Renal cortical epithelial cell (primary cell): ENCODE measurements at places on chromosomes 12 and 14. TPM values are rescaled to one million over a fixed set of nuclear protein-coding genes. Genes with fewer than 3 reads are reported as not detected.

DNA sequence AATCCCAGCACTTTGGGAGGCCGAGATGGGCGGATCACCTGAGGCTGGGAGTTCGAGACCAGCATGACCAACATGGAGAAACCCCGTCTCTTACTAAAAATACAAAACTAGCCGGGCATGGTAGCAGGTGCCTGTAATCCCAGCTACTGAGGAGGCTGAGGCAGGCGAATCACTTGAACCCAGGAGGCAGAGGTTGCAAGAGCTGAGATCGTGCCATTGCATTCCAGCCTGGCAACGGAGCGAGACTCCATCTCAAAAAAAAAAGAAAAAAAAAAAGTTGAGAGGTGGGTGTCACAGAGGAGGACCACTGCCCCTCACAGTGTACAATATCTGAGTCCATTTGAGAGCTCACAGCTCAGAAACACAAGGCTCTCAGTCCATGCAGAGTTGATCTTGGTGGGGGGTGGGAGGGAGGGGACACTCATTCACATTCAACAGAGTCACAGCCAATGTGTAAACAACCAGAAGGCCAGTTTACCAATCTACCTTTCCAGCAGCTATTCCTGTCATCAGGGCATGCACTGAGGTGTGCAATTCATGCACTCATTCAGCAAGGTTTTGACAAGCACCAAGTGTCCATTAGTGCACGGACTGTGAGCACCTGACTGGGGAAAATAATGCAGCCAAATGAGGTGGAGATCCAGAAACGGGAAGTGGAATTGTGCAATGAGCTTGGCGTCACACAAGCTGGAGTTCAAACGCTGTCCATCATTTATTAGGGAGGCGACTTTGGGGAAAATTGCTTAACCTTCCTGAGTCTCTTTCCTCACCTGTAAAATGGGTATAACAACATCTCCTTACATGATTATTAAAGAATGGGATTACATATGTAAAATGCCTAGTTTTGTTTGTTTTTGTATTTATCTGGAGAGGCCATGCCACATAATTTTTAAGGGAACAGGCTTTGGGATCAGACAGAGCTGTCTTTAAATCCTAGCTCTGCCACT is 4.4 kb upstream of the EIF5 start:
- peak; percentile 94 for DNase-seq

PELI2 gene
- total RNA-seq, result 2.1 and 8.9 TPM in 2 replicates

DNA sequence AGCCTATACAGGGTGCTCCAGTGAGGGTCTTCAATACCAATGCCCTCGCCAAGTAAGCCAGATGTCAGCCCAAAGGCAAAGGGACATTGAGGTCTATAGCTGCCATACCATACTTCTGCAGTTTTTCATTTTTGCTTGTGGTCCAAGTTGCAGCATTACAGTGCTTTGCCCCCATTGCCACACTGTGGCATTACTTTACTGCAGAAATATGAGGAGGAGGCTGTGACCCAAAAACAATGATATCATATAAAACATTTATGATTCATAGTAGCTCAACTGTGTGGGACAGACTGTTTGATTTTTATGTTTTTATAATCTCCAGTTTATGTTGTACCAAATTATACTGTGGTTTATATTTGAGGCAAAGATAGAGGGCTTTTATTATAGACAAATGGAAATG is 64.1 kb downstream of the KIAA0586 start:
- DNase-seq, result no peak

DNA sequence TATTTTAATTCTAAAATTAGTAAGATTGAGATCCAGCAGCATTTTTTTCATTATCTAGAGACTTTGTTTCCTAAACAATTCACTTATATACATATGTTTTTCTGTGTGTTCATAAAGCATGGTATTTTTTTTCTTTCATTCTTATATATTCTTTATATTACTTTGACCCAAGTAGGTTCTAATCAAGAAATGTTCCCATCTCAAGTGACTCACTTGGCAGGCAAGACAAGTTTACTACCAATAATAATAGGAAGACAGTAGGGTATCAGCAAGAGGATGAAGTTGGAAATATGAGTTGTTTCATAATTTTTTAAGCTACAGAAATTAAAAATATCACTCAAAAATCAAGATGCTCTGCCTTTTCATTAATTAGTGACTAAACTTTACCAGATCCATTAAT is 613.4 kb upstream of the ATP2B1 start:
- DNase-seq, result no peak

GRCh38 chr12:53299101-53299453 is 418 bp upstream of the MYG1 start:
- peak; percentile 72 for DNase-seq

DNA sequence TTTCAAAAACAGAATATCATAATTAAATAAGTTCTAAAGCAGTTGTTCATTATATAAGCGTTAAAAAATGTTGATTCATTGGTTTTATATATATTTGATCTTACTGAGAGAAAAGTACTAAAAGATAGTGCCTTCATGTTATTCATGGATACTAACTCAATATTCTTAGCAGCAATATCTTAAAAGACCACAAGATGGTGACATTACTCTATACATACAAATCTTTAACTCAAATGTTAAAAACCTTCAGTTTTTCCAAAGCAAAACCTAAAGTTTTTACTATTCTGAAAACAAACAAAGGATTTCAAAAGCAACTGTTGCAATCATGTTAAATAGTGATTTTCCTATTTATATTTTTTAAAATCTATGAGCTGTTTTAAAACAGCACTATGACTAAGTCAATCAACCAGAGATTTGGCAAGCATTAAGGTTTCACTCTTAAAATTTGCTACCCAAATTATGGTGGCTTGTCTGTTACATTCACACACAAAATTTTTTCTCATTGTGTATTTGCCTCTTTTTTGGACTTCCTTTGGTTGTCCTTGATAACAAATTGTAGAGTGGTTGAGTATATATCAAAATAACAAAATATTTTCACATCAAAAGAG is 50.1 kb upstream of the RERGL start:
- DNase-seq, result peak; percentile 55

GRCh38 chr12:67826946-67827720 is 162.1 kb upstream of the IFNG-AS1 start:
- peak; percentile 22 for DNase-seq

FAM90A1 gene
- 0.10 TPM in 1 of 2 replicates, not detected in the other for total RNA-seq

PRPH gene
- total RNA-seq, result not detected in 2 replicates

DNA sequence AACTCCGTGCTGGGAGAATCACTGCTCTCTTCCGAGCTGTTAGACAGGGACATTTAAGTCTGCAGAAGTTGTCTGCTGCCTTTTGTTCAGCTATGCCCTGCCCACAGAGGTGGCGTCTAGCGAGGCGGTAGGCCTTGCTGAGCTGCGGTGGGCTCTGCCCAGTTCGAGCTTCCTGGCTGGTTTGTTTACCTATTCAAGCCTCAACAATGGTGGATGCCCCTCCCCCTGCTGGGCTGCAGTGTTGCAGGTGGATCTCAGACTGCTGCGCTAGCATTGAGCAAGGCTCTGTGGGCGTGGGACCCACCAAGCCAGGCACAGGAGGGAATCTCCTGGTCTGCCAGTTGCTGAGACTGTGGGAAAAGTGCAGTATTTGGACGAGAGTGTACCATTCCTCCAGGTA is 43.7 kb downstream of the GPR137C start:
- DNase-seq, result no peak

- no peak for DNase-seq
These were observed 802 bp downstream of the SUSD6 start for GRCh38 chr14:69612014-69612782.

LPCAT3 gene
- total RNA-seq, result 9.7 and 26.5 TPM in 2 replicates

DNA sequence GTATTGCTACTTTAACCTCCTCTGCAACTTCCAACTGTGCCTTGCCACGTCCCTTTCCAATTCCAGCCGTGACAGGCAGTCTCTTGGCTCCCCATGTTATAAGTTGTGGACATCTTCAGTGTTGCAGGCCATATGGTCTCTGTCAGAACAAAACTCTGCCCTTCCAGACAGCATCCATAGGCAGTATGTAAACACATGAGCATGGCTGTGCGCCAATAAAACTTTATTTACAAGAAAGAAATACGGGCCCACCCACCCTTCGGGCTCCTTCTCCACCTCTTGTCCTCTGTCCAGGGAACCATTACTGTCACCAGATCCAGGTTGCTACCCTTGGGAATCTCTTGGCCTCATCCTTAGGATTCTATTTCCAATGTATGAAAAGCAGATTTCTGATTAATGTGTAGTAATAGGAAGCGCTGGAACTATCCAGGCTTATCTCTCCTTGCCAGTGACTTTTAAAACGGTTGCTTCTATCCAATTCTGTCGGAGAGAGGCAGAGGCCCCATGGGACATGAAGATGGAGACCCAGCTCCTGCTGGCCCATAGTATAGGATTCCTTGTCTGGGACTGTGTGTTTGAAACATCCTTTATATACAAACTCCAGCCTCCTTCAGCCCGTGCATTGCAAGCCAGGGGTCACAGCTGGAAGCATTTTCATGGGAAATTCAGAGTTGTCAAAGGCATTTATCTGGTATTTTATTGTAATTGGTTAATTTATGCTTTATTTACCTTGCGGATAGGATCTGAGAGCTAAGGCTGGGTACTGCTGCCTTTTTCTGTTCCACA is 114.4 kb downstream of the ZNF664 start:
- DNase-seq, result no peak

DNA sequence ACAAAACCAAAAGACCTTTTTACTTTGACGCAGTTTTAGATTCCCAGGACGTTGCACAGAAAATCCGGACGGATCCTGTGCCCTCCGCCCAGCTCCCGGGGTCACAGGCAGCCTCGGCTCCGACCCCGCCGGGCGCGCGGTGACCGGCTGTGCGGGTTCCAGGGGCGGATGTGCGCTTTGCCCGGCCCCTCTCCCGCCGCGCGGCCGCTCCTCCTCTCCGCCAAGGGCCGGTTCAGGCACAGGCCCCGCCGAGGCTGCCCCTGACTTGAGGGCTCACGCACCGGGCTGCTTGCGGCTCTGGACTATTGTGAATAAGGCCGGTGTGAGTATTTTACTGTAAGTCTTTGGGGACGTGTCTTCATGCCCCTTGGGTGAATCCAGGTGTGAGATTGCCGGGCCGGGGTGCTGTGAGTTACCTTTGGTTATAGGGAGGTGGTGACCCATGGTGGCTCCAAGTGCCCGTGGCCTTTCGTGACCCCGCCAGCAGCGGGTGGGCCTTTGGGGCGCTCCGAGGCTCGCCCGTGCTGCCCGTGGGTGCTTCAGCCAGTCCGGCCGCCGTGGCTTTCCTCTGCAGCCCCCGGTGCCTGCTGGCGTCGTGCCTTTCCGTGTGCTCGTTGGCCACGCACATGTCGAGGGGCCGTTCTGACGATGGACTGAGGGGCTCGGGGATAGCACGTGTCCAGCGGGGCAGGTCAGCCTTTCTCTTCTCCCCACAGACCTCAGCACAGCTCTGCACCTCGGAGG is 45.9 kb downstream of the NOC4L start:
- DNase-seq, result no peak

ABHD12B gene
- total RNA-seq, result not detected in 2 replicates

DNA sequence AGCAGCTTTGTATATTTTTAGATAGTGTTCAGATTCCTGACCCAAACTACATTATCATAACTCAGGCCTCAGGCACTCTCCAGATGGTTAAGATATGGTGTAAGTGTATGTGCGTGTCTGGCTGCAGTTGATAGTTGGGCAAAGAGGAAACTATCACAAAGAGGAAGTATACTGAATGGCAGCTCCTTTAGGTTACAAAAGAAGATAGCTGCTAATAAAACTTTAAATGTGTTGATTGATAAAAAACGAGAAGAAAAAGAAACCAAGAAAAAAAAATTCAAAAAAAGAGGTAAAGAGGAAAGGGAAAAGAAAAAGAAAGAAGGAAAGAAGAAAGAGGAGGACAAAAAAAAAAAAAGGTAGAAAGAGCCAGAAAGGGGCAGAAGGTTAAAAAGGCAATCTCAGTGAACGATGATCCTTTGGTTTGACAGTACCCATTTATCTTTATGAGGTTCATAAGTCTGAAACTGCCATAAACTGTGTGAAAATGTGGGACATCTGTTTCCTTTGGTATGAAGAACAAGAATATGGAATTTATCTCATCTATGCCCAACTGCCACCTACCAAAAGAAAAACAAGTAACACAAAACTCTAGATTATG is 42.2 kb downstream of the TAOK3 start:
- DNase-seq, result peak; percentile 16

DNA sequence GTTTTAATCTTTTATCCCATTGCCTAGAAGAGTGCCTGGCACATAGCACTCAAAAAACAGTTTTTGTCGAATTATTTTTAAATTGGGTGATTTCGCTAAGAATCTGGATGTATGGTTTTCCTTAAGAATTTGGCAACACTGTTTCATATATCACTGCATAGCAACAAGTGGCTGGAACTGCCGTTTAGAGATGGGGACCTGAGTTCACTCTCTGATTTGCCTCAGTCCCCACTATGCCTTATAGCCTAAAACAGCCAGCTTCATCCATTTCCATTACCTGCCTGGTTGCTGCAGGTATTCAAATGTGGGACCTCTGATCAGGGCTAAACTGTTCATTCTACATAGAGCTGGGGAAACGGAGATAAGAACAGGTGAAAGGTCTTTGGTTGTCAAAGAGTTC is 1.8 kb downstream of the HEBP1 start:
- no peak for DNase-seq

- DNase-seq, result peak; percentile 32
These were observed 483.6 kb upstream of the RGS6 start for GRCh38 chr14:71448431-71449315.

ACOT6 gene
- total RNA-seq, result not detected in 2 replicates

DNA sequence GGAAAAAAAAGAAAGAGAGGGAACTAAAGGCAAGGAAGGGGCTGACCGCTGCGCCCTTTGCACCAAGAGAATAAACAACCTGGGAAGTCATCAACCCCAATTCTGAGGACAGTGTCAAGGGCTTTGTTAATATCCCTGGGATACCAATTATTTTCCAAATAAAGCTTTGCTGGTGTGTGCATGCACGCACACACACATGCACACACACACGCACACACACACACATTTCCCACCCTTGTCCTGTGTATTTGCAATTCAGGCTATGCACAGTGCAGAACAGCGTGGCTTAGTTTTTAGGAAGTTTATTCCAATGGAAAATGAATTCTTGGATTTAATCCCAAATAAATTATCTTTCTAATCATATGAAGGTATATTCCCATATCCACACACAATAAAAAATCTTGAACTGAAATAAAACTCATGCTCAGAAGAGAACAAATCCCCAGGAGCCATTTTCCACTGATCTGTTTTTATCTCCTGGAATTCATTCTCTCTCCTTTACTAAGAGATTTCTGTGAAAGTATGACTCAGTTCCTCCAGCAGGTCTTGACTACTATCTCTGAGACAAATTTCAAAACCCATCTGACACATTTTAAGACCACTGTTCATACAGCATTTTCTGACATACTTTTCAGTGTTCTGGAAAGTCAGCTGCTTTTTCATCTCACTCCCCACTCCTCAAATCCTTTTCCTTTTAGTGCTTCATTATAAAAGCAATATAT is 334.4 kb upstream of the ATP2B1 start:
- peak; percentile 26 for DNase-seq

CNTN1 gene
- 2.0 and 4.5 TPM in 2 replicates for total RNA-seq

- DNase-seq, result no peak
These were observed 502.1 kb upstream of the FLRT2 start for GRCh38 chr14:85027681-85028370.

GRCh38 chr12:30753751-30754382 is 884 bp downstream of the CAPRIN2 start:
- peak; percentile 22 for DNase-seq

- peak; percentile 73 for DNase-seq
These were observed 24.5 kb downstream of the SSH1 start for GRCh38 chr12:108832730-108833354.

HSPB8 gene
- 62.0 and 125 TPM in 2 replicates for total RNA-seq
